ENCODE measurements at places on chromosomes 2 and 18.
A peak's percentile ranks its signal among the peaks of the same experiment; 100 is the strongest.

- DNase-seq = no peak
Measured at GRCh38 chr2:149442346-149442745, 112.0 kb downstream of the LYPD6 start.

DNA sequence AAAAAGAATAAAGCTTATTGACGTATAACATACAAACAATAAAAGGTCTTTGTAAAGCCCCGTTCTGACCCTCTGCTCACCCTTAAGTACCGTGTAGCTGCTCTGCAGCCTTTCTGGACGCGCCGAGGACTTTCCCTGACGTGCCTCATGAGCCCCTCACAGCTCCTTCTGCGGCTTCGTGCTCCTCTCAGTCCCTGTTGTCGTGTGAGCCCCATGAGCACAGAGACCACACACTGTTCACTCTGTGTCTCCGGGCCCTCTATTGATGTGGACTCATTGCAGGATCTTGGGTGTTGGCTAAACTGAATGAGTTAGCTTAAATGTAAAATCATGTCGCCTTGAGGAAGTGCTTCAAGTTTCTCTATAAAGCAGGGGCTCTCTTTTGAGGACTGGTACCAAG is 43.6 kb upstream of the INHBB start:
- DNase-seq = no peak

DNA sequence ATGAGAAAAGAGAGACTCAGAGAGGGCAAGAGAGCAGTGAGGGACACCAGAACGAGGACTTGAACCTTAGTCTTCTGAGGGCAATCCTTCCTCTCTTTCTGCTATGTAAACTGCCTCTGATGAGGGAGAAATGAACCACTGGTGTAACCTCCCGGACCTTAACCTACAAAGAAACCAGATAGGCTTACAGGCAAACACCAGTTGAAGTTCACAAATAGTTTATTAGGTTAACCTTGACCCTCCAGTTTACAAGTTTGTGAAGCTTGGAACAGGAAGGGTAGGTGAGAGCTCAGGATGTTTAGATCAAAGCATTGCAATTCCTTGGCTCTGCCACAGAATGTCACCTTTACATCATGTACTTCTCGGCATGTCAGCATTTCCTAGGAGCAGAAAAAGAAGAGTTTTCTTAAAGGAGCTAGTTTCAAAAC is 486.4 kb upstream of the SPRED2 start:
- no peak for DNase-seq

DNA sequence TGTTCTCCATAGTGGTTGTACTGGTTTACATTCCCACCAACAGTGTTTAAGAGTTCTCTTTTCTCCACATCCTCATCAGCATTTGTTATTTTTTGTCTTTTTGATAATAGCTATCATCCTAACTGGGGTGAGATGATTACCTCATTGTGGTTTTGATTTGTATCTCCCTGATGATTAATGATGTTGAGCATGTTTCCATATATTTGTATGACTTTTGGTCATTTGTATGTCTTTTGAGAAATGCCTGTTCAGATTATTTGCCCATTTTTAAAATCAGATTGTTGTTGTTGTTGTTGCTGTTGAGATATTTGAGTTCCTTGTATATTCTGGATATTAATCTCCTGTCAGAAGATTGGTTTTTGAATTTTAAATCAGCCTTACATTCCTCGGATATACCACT is 147.5 kb downstream of the NCOA1 start:
- no peak for DNase-seq

DNA sequence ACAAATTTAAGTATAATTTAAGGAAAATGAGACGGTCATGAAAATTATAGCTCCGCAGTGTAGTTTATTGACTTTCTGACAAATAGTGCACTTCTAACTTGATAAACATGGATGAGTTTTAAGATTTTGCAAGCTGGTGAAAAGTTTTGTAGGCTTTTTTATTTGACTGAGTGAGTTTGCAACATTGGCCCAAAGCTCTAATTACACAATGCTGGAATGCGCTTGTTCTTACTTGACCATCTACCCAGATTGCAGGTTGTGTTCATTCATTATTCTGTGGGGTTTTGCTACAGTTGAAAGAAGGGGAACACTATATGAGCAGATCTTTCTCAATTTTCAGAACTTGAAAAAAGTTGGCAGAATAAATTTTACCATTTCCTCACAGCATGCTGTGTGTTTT is 13.5 kb downstream of the SPOPL start:
- peak; percentile 26 for DNase-seq

DNA sequence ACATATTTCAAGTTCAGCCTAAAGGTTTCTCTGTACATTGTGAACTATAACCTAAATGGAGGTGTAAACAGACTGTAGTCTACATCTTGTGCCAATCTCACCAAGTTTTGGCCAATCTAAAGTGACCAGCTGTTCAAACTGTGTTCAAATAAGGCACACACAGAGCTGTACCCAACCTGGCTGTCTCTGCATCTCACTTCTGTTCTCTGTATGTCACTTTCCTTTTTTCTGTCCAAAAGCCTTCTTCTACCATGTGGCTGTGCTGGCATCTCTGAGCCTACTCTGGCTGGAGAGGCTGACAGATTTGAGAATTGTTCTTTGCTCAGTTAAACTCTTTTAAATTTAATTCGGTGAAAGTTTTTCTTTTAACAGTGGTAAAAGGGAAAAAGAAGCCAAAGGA is 817.9 kb downstream of the SOCS6 start:
- no peak for DNase-seq

GRCh38 chr2:237208373-237209260 is 122.9 kb downstream of the COPS8 start:
- DNase-seq = no peak

GRCh38 chr2:43269074-43269572 is 42.7 kb upstream of the ZFP36L2 start:
- peak; percentile 77 for DNase-seq

GRCh38 chr2:77807531-77808215 is 285.5 kb upstream of the LRRTM4 start:
- DNase-seq = no peak

DNA sequence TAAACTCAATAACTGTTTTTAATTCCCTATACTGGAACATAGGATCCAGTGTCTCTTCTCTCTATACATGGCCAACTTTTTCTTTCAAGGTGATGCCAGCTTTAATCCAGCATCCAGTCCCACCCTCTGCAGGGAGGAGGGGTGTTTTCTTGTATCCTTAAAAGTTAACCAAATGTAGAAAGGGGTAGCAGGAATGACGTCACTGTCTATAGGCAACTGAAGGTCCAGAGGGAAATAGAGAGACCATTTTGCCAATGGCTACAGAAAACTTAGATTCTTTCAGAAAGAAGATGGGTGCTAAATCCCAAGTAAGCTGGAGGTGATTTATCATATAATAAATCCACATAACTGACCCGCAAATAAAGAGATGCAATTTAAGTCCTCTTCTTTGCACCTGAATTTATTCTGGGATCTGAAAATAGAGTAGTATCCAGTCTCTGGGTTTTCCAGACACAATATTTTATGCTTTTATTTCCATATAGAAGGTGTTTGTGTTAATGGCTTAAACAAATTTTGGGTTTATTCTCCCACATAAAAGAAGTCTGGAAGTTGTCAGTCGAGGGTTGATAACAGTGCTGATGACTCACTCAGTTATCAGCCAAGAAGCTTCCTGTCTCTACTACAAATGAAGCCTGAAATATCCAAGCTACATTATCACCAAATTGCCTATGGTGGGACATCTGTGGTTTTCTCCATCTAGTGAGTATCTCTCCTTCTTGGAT is 5.7 kb upstream of the DNER start:
- DNase-seq = no peak

DNA sequence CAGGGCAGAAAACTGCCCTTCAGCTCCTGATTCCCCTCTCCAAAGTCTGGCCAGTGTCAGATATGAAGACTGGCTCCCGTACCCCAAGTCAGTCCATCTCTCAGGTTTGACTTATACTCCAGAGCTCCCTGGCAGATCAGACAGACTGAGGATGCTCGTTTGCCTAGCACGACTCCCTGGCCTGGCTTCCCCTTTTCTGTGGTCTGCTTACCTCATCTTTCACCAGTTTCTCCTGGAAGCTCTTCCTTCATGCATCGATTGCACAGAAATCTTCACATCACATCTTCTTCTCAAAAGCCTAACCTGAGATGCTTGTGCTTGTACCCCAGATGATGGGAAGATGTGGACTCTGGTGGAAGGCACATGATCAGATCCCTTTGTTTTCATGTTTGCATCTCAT is 387.9 kb upstream of the POU3F3 start:
- DNase-seq = peak; percentile 50

- no peak for DNase-seq
Measured at GRCh38 chr18:5891854-5892215, 3.5 kb downstream of the TMEM200C start.

DNA sequence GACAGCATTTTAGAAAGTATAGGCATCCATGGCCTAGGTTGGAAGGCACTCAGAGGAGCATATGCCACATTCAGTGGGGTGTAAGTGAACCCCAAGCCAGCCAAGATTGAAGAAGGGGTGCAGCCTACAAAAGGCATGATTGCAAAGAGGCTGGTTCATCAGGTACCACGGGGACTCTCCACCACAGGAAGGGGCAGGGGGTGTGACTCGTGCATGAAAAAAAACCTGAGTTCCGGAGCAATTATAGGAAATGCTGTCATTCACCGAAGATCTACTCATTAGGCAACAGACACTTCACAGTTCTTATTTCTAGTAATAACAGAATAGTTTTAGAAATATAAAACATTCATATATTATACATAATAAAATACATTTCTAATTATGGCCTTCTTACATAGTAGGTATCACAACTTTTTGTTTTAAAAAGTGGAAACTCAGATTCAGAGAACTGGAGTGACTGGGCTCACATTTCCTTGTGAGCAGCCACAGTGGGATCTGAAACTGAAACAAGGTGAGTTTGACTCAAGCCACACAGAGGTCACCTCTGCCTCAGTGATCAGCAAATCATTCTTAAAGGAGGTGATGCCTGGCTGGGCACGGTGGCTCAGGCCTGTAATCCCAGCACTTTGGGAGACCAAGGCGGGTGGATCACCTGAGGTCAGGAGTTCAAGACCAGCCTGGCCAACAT is 188.4 kb upstream of the GYPC start:
- no peak for DNase-seq
